Fibroblast of lung (primary cell): ENCODE measurements at places on chromosomes 2 and 18. TPM values are rescaled to one million over a fixed set of nuclear protein-coding genes. Genes with fewer than 3 reads are reported as not detected.

DNA sequence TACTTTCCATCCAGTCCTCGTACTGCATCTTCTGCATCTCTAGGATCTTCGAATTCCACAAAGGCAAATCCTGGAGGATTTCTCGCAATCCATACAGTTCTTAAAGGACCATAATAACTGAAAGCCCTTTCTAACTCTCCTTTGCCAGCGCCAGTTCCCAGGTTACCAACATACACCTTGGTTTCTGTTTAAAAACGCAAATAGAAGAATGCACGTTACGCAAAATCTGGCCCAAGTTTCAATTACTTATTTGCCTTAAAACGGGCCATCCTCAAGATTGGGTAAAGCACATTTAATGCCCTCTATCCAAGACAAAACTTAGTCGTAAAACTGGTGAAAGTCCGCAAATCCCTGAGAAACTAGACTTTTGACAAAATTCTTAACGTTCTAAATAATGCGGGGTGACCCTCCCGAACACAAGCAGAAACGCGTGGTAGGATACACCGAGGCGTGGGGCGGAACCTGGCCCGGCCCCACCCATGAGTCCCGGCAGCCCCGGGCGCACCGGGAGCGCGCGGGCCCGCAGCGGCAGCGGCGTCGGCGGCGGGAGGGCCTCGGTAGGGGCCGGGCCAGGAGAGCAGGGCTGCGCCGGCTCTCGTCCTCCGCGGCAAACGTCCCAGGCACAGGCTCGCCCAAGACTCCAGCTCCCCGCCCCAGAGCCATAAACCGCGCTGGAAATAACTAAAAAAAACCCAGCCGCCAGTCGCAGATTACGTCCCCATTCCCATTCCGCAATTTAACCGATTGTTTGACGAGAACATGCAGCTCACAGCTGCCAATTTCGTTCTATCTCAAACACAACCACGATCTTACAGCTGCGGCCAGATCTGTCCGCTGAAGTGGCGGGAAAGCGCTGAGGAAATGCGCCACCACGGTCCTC, 910 bp downstream of the SRSF7 start:
- no peaks in the 10 kb centered on the region for H3K27me3 ChIP-seq
- H3K4me1 ChIP-seq = peaks cover 2% of the 10 kb centered on the region
- peak overlapping the region; percentile 92 for H3K4me3 ChIP-seq
- peak; percentile 29 for DNase-seq
- peak overlapping the region; percentile 99 for H3K27ac ChIP-seq

DNA sequence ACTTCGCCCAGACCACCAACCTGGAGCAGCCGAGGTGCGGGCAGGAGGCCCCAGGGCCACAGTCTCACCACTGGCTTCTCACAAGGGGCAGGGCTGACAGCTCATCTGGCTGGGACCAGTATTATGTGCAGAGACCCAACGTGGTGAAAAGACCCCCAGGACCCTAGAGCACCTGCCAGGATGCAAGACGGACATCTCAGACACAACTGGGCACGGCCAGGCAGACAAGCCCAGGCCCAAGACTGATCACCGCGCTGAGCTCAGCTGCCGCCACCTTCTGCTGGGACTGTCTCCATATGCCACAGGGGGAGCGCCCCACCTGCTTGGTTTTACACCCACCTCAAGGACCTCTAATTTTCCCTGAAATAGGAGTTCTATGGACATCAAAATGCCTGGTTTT, 23.2 kb downstream of the HDAC4 start:
- no peak for DNase-seq
- H3K4me1 ChIP-seq = no peaks in the 10 kb centered on the region
- no peak overlapping the region for H3K27ac ChIP-seq

DNA sequence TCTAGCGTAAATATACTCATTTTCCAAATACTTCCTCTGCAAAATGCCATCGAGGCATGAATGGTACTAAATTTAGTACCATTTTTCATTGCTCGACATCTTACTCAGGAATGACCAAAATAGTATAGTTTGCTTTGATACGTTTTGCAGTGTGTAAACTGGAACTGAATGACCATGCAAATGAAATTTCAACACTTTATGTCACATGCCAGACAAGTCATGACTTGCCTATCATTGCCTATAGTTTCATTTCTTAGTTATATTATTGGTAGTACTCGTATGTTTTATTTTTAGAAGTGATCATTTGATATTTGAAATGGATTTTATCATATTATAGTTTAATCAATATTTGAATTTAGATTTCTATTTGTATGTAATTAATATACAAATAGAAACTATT, 9.1 kb downstream of the MSTN start:
- no peak for DNase-seq
- no peak overlapping the region for H3K4me3 ChIP-seq
- no peak overlapping the region for H3K27ac ChIP-seq
- no peaks in the 10 kb centered on the region for H3K27me3 ChIP-seq
- no peaks in the 10 kb centered on the region for H3K4me1 ChIP-seq

DNA sequence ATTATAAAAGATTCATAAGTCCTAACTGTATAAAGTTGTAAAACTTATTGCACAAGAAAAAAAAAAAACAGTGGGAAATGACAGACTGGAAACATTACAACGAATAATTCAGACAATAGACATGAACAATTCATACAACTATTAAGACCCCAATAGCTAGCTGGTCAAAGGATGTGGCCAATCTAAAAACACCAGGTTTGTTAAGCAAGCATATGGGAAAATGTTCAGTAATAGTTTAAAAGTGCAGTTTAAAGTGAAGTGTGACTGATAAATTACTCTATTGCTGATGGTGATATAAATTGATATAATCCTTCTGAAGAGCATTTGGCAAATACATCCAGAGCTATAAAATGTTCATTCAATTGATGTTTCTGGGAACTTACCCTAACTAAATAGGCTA, 289.0 kb downstream of the CAMKMT start:
- H3K4me3 ChIP-seq = no peak overlapping the region
- H3K27ac ChIP-seq = no peak overlapping the region
- no peaks in the 10 kb centered on the region for H3K36me3 ChIP-seq
- H3K27me3 ChIP-seq = peaks cover 3% of the 10 kb centered on the region
- DNase-seq = no peak

- peaks cover 2% of the 10 kb centered on the region for H3K36me3 ChIP-seq
- H3K27me3 ChIP-seq = no peaks in the 10 kb centered on the region
Observed at GRCh38 chr2:20327370-20327769, 23.3 kb downstream of the PUM2 start.

DNA sequence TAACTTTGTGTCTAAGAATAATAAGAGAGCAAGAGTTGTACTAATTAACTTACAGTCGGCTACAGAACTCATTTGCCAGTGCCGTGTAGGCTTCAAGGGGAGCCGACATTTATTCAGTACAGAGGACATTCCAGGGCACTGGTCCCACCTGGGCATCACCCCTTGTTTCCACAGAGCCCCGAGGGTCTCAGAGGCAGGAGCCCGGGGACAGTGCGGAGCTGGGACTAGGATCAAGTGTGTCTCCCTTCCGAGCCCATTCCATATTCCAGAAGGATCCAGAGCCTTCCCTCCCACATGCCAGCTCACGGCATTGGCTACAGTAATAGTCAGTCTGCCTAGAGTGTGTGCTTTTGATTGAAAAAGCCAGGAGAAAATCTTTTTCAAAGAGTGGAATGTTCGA, 71.5 kb upstream of the CTDP1 start:
- no peak overlapping the region for H3K27ac ChIP-seq
- no peak for DNase-seq
- no peaks in the 10 kb centered on the region for H3K27me3 ChIP-seq
- no peaks in the 10 kb centered on the region for H3K4me1 ChIP-seq
- no peak overlapping the region for H3K4me3 ChIP-seq
- H3K36me3 ChIP-seq = no peaks in the 10 kb centered on the region

- H3K4me1 ChIP-seq = no peaks in the 10 kb centered on the region
- no peak overlapping the region for H3K4me3 ChIP-seq
- no peaks in the 10 kb centered on the region for H3K36me3 ChIP-seq
- no peak for DNase-seq
- no peaks in the 10 kb centered on the region for H3K27me3 ChIP-seq
- H3K27ac ChIP-seq = no peak overlapping the region
Observed at GRCh38 chr2:239873656-239874635, 151.2 kb downstream of the NDUFA10 start.

DNA sequence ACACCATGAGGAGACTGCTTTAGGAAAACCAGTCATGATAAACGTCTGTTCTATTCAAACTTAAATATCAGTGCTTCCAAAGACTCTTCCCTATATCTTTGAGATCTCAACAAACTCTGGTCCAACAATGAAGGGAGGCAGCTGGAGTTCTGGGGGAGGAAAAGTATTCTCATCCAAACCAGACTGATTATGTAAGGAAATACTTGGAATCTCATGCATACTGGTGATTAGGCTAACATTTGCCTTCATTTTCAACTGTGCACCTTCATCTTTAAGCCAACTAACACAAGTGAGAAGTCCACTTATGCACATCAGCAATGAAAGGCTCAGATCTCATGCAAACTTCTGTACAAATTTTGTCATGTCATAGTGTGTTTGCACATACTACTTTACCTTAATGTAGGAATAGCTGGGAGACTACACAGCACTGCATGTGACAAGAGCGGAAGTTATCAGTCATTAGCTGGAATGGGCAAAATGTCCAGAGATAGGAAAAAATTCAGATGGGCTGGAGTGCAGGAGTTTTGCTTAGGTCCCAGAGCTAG, 67.5 kb upstream of the STK17B start:
- DNase-seq = peak; percentile 77
- H3K27ac ChIP-seq = no peak overlapping the region
- H3K4me3 ChIP-seq = no peak overlapping the region
- no peaks in the 10 kb centered on the region for H3K36me3 ChIP-seq
- H3K27me3 ChIP-seq = no peaks in the 10 kb centered on the region

DNA sequence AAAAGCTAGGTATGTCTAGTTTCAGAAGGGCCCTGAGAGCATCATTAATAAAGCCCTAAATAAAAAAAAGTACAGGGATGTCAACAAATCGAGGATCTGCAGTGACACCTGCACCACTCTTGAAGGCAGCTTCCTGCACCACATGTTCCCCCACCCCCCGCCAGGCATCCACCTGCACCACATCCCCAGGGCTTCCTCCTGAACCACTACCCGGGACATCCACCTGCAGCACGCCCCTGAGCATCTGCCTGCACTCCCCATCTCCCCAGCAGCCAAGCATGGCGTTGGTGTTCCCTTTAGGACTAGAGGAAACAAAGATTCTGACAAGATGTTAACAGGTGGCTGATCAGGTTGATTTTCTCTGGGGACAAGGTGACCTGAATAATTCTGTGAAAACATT, 55.2 kb downstream of the DLGAP1 start:
- no peak for DNase-seq
- H3K36me3 ChIP-seq = no peaks in the 10 kb centered on the region
- H3K27ac ChIP-seq = no peak overlapping the region
- H3K27me3 ChIP-seq = no peaks in the 10 kb centered on the region

DNA sequence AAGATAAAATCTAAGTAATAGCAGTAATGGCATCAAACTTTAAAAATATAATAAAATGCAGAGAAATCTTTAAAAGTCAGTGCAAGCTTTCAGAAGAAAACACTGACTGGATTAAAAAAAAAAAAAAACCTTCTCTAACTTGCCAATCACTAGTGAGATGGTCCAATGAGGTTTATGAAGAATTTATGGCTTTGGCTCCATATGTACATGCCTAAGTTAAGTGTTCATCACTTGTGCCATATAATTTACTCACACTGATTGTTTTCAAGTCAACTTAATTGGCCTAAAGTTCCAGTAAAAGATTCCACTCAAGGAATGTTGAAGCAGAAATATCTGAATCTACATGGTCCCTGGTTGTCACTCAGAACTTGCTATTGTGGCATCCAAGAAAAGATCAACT, 40.7 kb upstream of the RAB27B start:
- no peaks in the 10 kb centered on the region for H3K4me1 ChIP-seq
- H3K27me3 ChIP-seq = no peaks in the 10 kb centered on the region
- H3K27ac ChIP-seq = no peak overlapping the region
- H3K36me3 ChIP-seq = no peaks in the 10 kb centered on the region
- DNase-seq = peak; percentile 31

DNA sequence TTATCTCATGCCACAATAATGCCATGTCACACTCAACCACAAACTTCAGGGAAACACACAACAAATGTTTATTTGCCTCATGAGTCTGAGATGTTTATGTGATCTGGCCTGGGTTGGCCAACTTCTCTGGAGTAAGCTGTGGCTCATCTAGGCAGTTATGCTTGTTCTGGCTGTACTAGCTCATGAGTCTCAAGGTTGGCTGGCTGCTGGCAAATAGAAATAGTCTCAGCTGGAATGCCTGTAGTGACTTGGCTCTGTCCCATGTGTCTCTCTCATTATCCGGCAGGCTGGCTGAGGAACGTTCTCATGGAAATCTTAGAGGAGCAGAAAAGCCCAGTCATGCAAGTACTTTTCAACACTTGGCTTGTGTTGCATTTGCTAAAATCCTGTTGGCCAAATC, 234.9 kb upstream of the CDH2 start:
- no peak overlapping the region for H3K27ac ChIP-seq
- no peaks in the 10 kb centered on the region for H3K4me1 ChIP-seq
- H3K36me3 ChIP-seq = no peaks in the 10 kb centered on the region

GRCh38 chr2:138324068-138324771, 177.3 kb upstream of the SPOPL start:
- H3K36me3 ChIP-seq = no peaks in the 10 kb centered on the region
- H3K27ac ChIP-seq = no peak overlapping the region
- no peaks in the 10 kb centered on the region for H3K27me3 ChIP-seq

DNA sequence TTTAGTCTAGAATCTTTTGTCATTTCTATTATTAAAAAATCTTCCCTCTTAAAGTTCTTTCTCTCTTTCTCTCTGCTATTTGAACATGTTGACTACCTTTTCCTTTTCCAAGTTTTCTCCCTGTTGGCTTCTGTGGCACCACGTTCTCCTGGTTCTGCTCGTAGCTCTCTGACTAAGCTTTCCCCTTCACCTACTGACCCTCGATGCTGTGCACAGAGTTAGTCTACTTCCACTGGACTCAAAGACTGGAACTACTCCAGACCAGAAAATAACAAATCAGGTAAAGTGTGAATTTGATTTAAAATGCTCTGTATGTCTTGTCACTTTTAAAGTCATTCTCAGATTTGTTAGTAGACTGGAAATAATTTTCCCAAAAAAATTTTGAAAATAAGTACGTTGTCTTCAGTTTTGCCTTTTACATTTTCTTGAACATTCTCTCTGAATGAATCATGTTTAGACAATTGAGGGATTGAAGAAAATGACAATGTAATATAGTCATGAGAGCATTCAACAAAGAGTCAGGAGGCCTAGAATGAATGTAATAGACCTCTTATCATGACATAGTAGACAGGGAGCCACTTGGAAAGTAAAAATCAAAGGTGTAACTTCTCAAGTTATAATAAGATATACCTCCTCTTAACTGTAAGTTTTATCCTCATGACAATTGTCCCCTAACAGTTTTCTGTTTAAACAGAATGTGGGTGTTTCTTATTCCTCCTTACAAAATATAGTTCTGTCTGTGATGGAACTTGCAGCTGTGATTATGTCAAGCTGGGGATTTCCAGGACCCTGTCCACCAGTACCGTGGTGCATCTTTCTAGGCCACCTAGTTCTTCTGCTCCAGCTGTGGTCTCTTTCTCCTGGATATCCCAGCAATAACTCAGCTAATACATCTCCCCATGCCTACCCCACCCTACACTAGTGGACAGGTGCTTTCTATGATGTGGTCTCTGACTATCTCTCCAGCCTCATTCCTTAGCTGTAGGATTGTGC, 25.5 kb downstream of the ITPRID2 start:
- H3K27ac ChIP-seq = no peak overlapping the region
- H3K4me1 ChIP-seq = no peaks in the 10 kb centered on the region

- H3K27ac ChIP-seq = no peak overlapping the region
- no peak overlapping the region for H3K4me3 ChIP-seq
- no peaks in the 10 kb centered on the region for H3K4me1 ChIP-seq
Observed at GRCh38 chr2:238502956-238503791, 76.4 kb downstream of the ASB1 start.

SGPP2 gene
- not detected in 2 replicates for total RNA-seq

TMEM37 gene
- total RNA-seq = 0.99 and 2.6 TPM in 2 replicates
